NCI-H1092 treated with DMSO at 0.1 percent for 48 hours (cell line): ENCODE measurements at places on chromosomes 2 and 18.

GRCh38 chr2:217851191-217852020, 151.4 kb downstream of the TNS1 start:
- no peak for DNase-seq

- DNase-seq = no peak
These were observed 55.9 kb downstream of the COPS8 start for GRCh38 chr2:237141571-237142051.

DNA sequence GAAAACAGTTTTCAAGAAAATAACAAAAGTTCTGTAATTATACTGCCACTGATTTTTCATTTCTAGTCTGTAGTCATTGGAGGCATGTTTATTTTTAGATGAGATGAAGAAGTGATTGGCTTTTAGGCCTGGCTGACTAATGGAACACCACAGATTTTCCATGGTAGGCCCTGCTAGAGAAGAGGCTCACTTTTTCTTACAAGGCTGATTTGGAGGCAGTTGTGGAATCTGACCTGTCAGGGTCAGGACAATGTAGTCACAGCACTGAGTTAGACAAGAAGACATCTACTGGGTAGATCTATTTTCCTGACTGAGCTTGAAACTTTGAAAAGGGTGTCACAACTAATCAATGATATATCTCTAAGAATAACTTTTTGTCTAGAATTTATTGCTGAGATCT, 43.9 kb downstream of the KDM3A start:
- no peak for DNase-seq

DNA sequence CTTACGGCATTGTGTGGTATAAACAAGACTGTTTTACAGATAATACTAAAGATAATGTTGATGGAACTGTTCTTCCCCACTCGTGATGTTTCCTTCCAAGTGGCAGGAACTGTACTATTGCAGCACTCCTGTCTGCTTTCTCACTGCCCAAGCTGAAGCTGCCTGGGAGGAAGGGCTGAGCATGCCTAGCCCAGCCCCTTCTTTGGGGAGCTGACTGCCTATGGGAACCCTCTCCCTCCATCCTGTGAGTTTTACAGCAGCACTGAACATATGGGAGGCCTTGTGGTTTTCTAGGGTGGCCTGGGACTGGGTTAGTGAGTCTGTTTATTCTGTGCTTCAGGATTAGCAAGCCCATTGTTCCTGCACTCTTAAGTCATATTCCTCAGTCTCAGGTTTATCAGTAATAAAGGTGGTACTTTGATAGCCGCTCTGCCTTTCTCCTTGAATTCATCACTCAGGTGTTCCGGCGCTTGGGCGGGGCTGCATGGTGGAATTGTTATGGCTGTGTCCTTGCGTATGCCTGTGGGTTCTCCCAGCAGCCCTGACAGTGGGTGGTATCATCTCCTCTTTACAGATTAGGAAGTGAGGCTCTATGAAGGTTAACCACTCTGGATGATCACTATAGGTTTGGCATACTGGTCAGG, 379.7 kb downstream of the PTPRM start:
- DNase-seq = peak; percentile 3

GRCh38 chr2:111155610-111156009, 34.9 kb downstream of the BCL2L11 start:
- no peak for DNase-seq

- no peak for DNase-seq
These were observed 143.8 kb downstream of the TAF4B start for GRCh38 chr18:26370037-26370436.

- no peak for DNase-seq
These were observed 124.5 kb downstream of the TMEM131 start for GRCh38 chr2:97871096-97871780.
